ENCODE measurements at places on chromosomes 3 and 15. TPM values are rescaled to one million over a fixed set of nuclear protein-coding genes. Genes with fewer than 3 reads are reported as not detected.

DNA sequence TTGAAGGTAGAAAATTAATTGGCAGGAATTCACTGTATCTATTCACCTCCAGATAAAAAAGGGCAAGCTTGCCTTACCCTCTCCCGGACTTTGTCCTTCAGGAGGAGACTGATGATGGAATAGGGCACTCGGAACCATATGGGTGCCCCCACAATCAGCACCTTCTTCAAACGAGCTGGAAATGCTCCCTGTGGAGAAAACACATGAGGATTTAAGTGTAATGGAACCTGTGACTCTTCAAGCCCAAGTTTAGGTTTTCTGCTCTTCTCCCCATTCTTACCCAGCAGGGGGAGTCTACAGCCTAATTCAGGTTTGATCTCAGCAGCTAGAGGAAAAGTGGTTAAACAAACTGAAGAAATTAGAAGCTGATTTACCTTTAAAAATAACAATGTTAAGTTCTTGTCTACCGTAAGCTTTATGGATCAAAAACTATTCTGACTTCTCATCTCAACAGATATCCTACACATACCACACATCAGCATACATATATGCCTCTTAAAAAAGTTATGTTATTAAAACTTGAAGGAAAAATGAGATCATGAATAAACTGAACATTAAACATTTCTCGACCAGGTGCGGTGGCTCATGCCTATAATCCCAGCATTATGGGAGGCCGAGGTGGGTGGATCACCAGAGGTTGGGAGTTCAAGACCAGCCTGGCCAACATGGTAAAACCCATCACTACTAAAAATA is 57.5 kb upstream of the SIN3A start:
- peak; percentile 13 for DNase-seq

- DNase-seq, result peak; percentile 38
These were observed 72.7 kb downstream of the FBLN2 start for GRCh38 chr3:13621381-13622221.

FBXO40 gene
- total RNA-seq, result not detected

C2CD4B gene
- total RNA-seq, result 0.19 TPM

EFL1 gene
- 25.0 TPM for total RNA-seq
